Suprapubic skin (tissue), 4 donors: ENCODE measurements at places on chromosomes 5 and 9.

- no peak for DNase-seq
Observed at GRCh38 chr9:18492612-18493011, 18.7 kb downstream of the ADAMTSL1 start.

DNA sequence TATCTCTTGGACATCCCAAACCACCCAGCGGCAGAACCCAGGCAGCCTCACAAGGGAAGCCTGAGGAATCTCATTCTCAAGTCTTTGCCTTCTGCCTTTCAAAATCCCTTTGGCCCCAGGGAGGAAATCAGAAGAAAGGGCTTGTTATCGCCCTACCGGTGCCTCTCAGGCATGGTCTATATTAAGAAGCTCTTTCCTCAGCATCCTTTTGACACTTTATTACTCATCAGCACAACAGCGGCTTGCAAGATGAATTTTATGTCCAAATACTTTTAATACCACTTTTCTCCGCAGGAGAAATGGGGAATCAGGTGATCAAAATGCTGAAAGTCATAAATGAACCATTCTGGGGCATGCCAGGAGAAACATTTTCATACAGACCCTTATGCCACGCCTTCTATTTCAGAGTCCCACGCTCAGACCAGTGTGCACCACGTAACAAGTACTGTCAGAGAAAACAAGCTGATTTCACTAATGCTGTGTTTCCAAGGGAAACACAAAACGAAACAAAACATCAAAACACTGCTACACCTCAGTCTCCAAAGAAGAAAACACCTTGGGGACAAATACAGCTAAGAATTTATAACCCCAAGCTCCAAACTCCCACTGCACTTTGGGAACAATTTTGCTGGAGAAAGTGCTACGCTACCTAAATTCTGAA, 30.0 kb downstream of the RAPGEF1 start:
- DNase-seq, result no peak

GRCh38 chr9:19630760-19631159, 158.1 kb downstream of the SLC24A2 start:
- DNase-seq, result no peak

DNA sequence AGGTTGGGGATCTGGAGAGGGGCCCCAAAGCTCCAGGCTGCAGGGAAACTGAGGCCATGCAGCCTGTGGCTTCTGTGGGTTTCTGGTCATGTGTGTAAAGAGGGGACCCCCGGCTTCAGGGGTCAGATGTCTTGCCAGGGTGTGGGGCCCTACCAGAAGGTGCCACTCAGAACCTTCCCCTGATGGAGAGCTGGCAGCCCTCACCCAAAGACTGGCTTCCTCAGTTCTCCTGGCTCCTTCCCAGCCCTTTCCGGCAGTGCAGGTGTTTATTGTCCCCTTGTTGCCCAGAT, 11.6 kb upstream of the LAMC3 start:
- DNase-seq, result no peak

- peak; percentile 82 for DNase-seq
Observed at GRCh38 chr5:173324115-173325001, 3.9 kb downstream of the STC2 start.

DNA sequence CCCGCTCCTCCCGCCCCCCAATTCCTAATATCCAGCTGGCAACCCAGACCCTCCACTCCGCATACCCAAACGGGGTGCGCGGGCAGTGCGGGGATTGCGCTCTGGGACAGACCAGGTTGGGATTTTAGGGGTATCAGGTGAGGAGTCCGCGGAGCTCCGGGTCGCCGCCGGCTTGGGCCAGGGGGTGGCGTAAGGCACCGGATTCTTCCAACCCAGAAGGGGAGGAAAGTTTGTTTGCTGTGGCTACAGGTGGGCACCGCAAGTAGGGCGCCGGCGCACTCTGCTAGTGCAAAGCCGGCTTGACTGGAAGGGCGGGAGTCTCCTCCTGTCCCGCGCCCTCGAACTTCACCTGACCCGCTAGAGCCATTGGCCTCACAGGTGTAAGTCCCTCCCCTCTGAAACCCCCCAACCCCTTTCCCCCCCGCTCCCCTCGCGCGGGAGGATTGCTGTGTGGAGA, 709 bp downstream of the IQGAP2 start:
- DNase-seq, result no peak

DNA sequence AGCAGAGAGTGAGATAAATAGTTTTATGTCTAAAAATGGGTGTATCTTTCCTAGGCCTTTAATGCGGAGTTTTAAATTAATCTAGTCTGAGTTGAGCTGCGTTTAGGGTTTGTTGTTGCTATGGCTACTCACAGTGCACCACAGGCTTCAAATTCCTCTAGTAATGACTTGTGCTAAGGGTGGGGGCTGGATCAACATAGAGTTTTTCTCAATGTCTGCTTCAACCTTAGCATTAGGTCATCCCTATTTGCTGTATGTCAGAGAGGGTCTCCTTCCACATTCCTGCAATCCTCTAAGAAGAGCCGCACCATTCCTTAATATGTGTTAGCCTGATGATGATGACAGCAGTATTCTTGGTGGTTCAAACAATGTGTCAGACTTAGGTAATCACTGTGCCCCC, 465.6 kb upstream of the KIF2A start:
- no peak for DNase-seq

DNA sequence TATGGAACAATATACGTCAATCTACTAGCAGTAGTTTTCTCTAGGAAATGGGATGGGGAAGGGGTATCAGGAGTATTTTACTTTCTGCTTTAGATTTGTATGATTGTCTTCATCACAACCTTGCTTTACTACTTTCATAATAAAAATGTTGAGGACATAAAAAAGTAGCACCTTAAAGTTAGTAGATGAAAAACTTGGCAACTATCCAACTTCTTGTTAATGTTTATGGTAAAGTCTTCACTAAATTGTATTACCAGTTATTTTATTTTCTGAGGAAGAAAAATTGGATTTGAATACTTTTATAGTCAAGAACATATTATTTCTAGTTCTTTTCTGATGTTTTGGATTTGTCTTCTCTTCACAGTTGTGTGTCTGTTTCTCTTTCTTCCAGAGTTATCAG, 372.1 kb downstream of the ARRDC3 start:
- DNase-seq, result no peak

DNA sequence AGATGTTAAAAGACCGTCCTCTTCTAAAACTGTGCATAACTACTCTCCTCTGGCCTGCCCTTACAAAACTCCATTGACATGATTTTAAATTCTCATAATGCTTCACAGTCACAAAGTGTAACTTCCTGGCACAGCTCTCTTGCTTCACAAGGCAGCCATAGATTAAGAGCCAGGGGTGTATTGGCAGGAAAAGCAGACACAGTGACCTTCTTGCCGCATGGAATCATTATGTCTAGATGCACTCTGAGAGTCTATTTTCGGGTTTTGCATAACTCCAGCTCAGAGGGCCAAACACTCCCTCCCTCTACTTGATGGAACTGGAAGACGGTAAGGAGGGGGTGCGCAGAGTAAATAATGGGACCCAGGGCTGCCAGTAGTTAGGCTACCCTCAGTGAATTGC, 110.1 kb downstream of the MARCHF3 start:
- DNase-seq, result no peak

DNA sequence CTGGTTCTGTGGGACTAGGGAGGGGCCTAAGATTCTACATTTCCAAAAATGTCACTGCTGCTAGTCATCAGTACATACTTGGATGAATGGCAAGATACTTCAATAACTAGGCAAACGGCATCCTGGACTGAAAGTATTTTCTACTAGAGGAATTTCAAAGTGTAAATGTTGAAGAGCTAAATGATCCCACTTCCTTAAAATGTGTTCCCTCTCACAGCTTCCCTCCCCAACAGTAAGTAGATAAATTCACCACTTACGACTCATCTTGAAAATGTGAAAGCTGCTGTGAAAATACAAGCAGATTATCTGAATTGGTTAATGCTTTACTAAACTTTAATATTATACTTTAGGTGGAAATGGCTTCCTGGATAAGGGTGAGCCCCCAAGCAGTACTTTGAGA, 1571.5 kb upstream of the WWC1 start:
- no peak for DNase-seq

DNA sequence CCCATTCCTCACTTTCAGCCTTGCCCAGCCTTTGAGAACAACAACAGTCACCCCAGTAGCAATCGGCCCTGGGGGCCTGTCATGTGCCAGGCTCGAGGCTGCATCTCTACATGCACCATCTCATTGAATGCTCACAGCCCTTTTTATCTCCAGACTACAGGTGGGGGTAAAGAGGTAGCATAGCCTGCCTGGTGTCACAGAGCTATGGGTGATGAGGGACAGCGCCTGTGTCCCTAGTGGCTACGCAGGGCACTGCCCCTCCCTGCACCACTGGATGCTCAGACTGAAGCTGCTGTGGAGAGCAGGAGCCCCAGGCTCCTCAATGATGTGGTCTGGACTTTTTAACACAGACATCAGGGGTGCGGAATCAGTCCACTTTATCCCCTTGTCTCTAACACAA, 2.8 kb downstream of the CAMK2A start:
- no peak for DNase-seq

GRCh38 chr5:2299388-2300220, 416.9 kb upstream of the IRX4 start:
- DNase-seq, result no peak

DNA sequence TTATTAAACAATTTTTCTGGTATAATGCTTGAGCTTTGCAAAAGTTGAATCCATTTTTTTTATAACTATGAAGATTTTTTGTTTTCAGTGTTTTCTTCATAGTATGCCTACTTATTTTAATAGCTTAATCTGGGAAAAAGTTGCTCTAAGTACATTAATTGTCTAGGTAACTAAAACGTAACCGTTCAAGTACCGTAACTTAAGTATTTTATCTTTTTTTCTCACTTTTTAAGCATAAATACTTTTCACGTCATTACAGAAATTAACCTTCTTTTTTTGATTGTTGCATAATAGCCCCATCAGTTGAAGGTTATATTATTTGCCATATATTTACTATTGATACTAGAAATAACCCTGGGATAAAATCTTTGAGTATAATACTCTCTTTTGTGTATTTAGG, 15.2 kb downstream of the TNPO1 start:
- DNase-seq, result no peak

GRCh38 chr9:92058723-92059444, 56.3 kb downstream of the SPTLC1 start:
- no peak for DNase-seq

- DNase-seq, result no peak
Observed at GRCh38 chr5:155633338-155633957, 619.9 kb downstream of the KIF4B start.

GRCh38 chr5:177005619-177006264, 837 bp downstream of the UIMC1 start:
- peak; percentile 86 for DNase-seq

DNA sequence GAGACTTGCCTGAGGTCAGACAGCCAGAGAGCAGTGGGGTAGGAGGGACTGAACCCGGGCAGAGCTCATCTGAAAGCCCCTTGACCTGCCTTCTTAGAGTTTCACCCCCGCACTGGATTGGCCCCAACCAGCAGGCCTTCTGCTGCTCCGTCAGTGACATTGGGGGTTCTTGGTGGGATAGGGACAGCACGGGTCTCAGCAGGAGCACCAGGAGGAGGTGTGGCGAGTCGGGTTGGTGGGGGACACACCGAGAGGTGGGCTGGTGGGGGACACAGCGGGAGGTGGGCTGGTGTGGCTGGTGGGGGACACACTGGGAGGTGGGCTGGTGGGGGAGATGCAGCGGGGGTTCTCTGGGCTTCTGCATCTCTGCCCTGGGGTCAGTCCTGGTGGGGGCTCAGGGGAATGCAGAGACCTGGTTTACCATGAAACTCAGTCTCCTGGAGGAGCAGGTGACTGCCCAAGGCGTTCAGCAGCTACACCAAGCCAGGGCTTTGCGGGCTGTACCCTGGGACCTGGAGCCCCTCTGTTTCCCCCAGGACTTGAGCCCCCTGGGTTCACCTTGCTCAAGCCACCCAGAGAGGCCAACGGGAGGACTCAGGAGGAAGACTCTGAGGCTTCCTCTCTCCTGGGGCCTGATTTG, 28.1 kb upstream of the RNU6ATAC start:
- peak; percentile 46 for DNase-seq

- no peak for DNase-seq
Observed at GRCh38 chr5:67093279-67093678, 103.3 kb downstream of the CD180 start.

GRCh38 chr5:14351845-14352712, 208.9 kb downstream of the TRIO start:
- DNase-seq, result no peak

DNA sequence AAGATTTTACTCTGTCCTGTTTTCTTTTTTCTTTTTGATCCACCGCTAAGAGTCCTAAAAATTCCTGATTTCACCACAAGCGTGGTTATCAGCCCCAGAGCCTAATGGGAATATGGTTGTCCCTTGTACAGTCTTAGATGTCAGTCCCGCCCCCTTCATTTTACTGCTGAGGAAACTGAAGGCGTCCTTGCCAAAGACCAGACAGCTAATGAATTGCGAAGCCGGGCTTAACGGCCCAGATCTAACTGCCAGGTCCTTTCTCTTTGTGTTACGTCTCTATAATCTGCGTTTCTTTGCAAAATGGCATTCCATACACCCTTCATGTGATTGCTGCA, 497 bp downstream of the NSA2 start:
- no peak for DNase-seq

- DNase-seq, result no peak
Observed at GRCh38 chr5:157026789-157027424, 32.0 kb downstream of the HAVCR1 start.

- DNase-seq, result no peak
Observed at GRCh38 chr9:15131094-15131493, 175.9 kb downstream of the TTC39B start.

DNA sequence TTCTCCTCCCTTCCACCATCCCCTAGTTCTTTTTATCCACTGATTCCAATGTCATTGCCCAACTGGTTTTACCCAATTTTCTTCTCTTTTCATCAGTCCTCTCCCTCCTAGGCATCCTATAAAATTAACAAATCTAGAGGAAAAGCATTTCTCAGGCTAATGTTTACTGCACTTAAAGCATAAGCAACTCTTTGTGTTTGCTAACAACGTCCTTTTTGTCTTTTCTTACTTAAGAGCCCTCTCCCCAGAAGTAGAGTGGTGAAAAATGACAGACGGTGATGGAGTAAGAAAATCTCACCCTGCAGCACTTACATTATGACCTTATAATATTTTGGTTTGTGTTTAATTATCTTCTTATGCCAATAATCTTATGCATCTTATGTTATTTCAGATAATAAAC, 1.6 kb upstream of the SPATA9 start:
- DNase-seq, result no peak

- DNase-seq, result no peak
Observed at GRCh38 chr9:132243156-132244074, 81.6 kb downstream of the NTNG2 start.

GRCh38 chr9:93267091-93267541, 83.2 kb downstream of the WNK2 start:
- peak; percentile 74 for DNase-seq

- no peak for DNase-seq
Observed at GRCh38 chr9:104950838-104951237, 22.9 kb upstream of the ABCA1 start.

DNA sequence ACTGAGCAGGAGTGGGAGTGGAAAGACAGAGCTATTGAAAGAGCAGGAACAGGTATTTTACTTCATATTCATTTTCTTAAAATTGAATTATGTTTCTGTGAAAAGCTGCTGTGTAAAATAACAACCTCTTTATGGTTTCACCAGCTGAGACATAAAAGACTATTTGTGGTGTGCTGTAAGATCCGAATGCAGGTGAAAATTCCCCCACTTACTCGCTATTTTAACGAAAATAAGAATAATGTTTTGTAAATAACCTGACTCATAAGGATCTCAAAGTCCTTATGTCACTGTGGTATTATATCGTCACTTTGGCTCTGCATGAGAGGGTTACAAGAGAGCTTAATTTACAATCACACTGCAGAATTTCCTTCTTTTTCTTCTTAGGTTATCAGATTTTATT, 65.3 kb upstream of the NFIB start:
- DNase-seq, result no peak

- DNase-seq, result no peak
Observed at GRCh38 chr5:136714286-136714685, 348.9 kb upstream of the TRPC7 start.

GRCh38 chr5:168712280-168712924, 133.2 kb upstream of the PANK3 start:
- DNase-seq, result no peak
